ENCODE measurements at places on chromosomes 7 and 10. TPM values are rescaled to one million over a fixed set of nuclear protein-coding genes. Genes with fewer than 3 reads are reported as not detected.

The GAD2 gene
- not detected for total RNA-seq

The C10orf105 gene
- 2.9 TPM for total RNA-seq

The TUBAL3 gene
- total RNA-seq: not detected

The ATP6V0A4 gene
- not detected for total RNA-seq

The PNPLA8 gene
- 41.0 TPM for total RNA-seq

The TMEM26 gene
- 11.8 TPM for total RNA-seq

Measured in articular chondrocyte of knee joint (primary cell).